Dorsolateral prefrontal cortex (tissue), 122 donors: ENCODE measurements at places on chromosomes 12 and 14.
A peak's percentile ranks its signal among the peaks of the same experiment; 100 is the strongest.

DNA sequence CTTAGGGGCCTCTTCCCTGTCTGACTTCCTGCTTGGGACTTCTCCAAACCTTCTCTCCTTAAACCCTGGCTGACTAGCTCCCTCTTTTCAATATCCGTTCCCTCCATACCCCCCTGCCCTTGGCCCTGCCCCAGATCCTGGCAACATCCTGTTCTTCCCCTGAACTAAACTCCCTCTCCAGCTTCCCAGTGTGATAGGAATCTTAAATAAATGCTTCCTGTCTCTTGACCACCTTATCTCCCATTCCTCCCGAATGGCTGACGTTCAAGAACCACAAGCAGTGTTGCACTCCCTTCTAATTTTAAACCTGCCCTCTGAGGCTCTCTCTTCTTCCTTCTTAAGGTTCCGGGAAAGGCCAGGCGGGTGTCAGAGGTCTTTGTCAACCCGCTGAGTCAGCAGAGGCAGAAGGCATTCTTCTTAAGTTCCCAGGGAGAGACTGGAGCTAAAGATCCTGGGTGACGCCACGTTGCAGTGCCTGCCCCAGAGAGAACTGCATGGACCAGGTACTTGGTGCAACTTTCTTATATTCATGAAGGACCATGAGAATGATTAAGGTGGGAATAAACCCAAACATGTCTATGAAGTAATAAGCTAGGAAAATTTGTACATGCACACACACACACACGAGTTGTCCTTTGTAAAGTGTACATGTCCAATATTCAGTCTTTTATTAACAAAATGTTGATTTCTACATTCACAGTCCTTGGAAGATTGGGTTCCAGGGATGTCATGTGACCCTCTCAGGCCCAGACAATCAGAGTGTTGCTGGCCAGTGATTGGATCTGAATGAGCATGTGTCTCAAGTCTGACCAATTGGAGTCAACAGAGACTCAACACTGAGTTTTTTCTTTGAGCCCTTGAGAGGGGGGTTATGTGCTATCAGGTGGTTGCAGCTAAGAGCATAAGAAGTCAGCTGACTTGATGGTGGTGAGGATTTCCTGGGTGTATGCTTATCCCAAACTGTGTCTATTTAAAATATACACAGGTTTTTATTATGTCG is 420.2 kb upstream of the TBX3 start:
- no peak for DNase-seq

- no peak for DNase-seq
These were observed 85.8 kb downstream of the EXOC5 start for GRCh38 chr14:57182760-57183503.

GRCh38 chr14:56816574-56817391 is 6.5 kb upstream of the OTX2 start:
- DNase-seq = no peak

GRCh38 chr14:83611906-83612390 is 1918.0 kb upstream of the FLRT2 start:
- no peak for DNase-seq

DNA sequence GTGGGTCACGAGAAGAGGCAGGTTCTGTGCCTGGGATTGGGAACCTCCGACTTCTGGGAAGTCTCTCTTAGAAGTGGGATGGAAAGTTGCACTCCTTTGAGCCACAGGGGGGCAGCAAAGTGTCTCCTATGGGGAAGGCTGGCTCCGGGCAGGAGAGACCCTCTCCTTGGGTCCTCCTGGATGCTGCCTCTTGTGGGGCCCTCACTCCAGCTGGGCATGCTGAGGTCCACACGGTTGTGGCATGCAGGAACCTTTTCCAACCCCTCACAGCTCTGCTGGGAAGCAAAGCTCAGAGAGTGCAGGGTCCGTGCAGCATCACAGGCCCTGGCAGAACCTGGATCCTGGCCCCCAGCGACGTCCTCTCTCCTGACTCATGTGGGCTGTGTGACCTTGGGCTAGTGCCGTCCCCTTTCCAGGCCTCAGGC is 17.4 kb downstream of the SDSL start:
- peak; percentile 54 for DNase-seq

GRCh38 chr12:122327494-122328385 is 61.4 kb upstream of the VPS33A start:
- no peak for DNase-seq

DNA sequence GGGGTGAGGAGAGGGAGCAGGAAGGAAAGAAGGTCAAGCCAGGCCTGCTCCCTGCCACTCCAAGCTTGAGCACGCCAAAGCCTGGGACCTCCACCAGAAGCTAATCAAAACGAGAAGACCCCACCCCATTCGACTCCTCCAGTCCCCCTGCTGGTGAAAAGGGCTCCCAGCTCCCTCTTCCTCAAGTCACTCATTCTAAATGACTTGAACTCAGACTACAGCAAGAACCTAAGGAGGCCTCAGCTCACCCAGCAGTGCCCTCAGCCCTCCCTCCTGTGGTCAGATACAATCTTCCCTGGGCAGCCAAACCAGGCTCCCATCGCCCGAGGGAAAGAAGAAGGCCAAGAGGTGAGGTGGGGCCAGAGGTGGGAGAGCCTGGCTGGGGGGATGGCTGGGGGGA is 17.4 kb downstream of the HDAC7 start:
- no peak for DNase-seq

GRCh38 chr12:16880864-16881285 is 274.9 kb upstream of the LMO3 start:
- no peak for DNase-seq

GRCh38 chr14:68535404-68536017 is 257.4 kb downstream of the ZFP36L1 start:
- no peak for DNase-seq

GRCh38 chr14:67426161-67426560 is 14.2 kb upstream of the PLEK2 start:
- DNase-seq = no peak

GRCh38 chr12:120677765-120678473 is 9.0 kb upstream of the MLEC start:
- DNase-seq = no peak

DNA sequence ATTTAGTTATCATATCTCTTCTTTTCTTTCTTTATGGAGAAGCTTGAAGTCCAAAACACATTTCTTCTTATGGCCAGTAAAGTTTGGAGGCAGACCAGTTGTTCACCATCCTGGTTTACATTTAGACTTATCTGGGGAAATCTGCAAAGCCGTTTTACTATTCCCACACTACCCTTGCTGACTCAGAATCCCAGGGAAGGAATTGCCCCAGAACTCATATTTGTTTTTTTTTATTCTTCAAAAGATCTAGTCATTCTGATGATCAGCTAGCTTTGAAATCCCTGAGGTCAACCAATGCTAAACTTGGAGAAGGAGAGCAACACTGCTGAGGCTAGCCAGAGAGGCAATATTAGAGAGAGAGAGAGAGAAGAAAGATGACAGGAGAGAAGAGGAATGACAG is 12.3 kb upstream of the LMO3 start:
- no peak for DNase-seq

GRCh38 chr12:89414851-89415250 is 62.5 kb upstream of the DUSP6 start:
- no peak for DNase-seq

DNA sequence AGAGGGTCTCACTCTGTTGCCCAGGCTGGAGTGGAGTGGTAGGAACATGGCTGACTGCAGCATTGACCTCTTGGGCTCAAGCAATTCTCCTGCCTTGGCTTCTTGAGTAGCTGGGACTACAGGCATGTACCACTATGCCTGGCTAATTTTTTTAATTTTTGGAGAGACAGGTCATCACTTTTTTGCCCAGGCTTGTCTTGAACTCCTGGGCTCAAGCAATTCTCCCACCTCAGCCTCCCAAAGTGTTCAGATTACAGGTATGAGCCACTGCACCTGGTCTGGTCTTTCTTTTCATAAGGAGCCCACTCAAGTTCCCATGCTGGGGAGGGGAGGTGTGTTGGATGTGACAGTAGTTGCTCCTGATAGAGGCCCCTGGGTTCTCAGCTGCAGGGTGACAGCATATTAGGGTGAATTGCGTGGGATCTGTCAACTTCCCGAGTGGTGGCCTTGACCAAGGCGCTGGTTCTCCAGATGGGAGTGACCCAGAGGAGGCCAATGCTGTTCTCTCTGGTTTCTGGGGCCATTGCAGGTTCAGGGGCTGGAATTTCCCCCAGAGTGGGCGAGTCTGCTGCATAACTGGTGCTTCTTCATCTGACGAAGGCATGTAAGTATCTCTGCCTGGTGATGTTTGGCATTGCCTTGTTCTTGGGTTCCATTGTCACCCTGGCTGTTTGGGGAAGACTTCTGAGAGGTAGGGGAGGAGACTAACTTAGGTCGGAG is 52.4 kb upstream of the ESRRB start:
- no peak for DNase-seq

GRCh38 chr12:49033611-49034285 is 15.2 kb upstream of the PRKAG1 start:
- DNase-seq = no peak

- no peak for DNase-seq
These were observed 113.0 kb downstream of the ZFP36L1 start for GRCh38 chr14:68679746-68680467.

DNA sequence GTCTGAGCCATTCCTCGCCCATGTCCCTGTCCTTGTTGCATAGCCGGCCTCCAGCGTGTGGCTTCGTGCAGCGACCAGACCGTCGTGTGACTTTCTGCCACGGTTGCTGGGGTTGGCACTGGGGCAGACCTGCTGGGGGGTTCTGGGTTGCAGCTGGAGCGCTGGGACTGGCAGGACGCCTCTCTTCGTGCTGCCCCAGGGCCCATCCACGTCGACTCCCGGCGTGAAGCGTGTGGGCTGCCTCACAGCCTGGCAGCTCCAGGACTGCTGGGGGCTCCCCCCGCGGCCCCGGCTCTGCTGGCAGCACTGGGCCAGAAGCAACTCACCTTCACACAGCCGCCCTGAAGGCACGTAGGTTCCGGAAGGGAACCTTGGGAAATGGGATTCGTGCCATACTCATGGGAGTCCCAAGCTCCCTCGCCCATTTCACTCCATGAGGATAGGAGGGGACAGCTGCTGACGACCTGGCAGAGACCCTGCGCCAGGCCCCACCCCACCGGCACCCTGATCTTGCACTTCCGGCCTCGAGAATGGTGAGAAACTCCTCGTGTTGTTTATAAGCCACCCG is 51.9 kb downstream of the GALNT9 start:
- DNase-seq = no peak

DNA sequence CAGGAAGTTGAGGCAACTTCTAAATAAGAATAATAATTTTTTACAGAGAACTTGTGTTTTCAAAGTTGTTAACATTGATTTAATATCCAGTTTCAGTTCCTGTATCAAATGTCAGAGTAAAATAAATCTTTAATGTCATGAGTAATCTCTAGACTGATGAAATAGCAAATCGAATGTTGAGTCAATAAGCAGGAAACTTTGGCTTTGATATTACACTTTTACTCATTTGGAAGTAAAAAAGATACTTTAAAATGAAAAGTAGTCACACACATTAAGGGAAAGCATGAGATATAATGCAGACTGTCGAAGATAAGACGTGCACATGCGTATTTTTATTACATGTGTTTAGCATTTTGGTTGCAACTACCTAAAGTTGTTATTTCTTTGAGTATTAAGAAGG is 78.2 kb upstream of the PTGDR start:
- no peak for DNase-seq

- no peak for DNase-seq
These were observed 63.6 kb upstream of the SRSF5 start for GRCh38 chr14:69703047-69704039.

DNA sequence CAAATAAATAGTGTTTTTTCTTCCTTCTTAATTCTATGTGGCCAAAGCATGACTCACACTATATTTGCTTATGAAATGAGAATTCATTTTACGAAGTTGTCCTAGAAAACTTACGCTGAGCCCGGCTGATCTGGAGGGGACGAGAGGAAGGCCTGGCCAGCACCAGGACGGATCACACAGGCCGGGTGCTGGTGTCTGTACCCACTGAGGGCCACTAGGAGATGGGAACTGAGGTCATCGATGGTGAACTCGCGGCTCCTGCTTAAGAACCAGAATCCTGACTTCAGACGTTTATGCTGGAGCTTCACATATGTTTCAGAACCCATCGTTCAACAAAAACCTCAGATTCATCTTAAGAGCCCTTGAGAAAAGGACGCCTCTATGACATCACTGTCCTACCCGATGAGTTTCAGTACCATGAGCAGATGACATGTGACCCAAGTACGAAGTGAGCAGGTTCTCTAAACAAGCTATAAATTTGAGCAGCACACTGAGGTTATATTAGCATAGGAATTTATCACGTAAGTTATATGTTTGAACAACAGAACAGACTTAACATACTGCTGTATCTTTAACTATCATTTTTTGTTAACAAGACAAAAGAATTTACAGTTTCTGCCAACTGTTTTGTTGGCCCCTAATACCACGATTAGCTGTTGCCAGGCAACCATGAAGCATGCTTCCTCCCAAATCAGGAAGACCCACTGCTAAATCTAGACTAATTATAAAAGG is 111.9 kb downstream of the FOXN3 start:
- DNase-seq = no peak

- DNase-seq = no peak
These were observed 9.7 kb downstream of the POU6F1 start for GRCh38 chr12:51208016-51208660.

DNA sequence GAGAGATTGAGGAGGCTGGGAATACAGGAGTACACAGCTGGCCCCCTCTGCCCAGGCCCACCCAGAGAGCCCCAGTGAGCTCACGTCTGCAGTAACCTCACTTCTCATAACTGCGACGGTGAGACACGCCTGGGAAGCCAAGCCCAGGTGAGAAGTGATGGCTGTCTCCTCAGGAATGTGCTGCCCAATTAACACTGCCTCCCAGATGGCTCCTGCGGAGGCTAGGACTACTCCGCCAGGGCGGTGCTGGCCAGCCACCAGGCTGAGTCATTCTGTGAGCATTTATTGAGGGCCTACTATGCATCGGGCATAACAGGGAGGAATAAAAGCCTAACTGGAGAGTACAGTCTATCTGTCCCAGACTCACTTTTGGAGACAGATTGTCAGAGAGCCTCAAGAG is 9.3 kb upstream of the TMEM106C start:
- no peak for DNase-seq

DNA sequence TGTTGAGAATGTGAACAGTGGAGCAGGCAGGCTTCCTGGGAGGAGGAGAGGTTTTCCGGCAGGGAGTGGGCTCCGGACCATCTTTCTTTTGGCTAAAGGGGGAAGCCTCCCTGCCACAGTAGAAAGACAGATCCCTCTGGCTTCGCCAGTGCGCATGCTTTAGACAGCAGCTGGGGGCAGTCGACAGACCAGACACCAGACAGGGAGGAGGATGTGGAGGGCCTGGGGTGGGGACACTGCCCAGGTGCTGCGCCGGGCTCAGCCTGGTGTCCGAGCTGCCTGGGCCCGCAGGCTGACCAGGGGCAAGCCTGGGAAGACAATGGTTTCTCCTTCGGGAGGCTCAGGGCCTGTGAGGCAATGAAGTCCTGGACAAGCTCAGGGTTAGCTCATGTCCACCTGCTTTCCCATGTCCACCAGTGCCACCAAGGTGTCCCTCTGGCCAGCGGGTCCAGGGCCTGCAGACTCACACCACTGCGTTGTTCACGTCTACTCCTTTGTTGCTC is 67.3 kb downstream of the PRIMA1 start:
- no peak for DNase-seq
